SJCRH30 (cell line): ENCODE measurements at places on chromosomes 12 and 14. TPM values are rescaled to one million over a fixed set of nuclear protein-coding genes. Genes with fewer than 3 reads are reported as not detected.

- no peak for DNase-seq
Measured at GRCh38 chr12:63805704-63806672, 26.3 kb downstream of the RXYLT1 start.

DNA sequence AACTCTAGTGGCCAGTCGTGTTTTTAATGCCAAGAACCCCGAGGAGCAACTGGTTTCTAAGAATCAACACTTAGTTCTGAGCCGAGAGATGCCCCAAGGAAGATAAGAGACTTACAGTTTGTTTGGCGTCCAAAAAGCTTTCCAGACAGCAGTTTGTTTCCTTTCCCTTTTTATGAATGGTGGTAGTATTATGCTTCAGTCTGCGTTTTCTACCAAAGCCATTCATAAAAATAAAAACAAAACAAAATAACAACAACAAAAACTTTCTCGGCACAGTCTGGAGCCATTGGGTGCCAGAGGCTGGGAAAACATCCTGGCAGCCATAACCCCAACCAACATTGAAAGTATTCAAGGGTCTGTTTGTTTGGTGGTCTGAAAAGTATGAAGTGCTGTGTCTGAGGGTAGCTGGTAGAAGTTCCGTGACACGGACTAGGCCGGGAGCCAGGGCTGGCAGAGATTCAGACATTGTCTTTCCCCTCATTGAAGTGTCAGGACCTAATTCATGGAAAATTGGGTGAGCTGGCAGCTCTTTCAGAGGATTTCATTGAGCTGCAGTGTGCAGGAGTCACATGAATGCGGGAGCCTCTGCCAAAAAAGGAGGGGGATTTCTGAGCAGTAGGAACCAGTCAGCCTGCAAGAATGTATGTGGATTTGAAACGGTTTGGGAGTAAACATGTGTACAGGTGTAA is 124.2 kb downstream of the HMGA2 start:
- peak; percentile 86 for DNase-seq

GRCh38 chr14:101032433-101032832 is 128.9 kb upstream of the RTL1 start:
- DNase-seq = no peak

DNA sequence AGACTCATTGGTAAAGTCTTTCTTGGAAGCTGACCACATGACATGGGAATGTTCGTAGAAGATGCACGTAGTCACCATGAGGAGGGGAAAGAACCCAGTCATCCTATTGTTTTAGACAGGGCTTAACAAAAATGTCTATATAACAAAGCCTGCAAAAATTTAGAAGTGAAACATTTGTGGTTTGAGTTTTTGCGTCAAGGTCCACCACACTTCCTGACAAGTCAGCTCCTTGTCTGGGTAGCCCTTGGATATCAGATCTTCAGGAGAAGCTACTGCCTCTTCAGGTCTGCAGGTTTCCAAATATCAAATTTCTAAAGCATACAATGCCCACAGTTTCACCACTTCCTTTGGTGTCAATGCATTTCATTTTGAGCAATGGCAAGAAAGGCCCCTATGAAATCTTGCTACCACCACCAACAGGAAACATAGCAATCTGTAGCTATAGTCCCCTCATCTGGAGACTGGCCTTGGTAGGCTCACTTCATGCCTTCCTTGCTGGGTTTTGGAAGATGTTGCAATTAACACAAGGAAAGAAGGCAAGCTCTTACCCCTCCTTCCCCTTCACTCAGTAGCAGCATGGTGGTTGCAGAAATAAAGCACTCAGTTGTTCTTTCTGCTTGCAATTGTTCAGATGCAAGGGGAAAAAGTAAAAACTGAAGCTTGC is 235.2 kb downstream of the PCNX1 start:
- DNase-seq = no peak

DNA sequence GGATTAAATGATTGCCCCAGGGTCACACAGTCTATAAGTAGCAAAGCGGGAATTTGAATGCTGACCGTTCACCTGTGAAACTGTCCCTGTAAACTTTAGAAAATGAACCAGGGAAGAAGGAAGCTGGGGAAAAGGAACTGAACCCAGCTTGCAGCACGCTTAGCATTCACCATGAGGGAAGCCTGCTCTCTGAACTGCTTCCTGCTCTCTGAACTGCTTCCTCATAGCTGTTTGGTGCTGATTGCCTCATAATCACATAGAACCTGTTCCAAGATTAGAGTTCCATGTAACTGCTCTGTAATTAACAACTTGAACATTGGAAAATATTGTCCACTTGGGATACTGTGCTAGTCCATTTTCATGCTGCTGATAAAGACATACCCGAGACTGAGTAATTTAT is 1504.8 kb upstream of the TMEM132C start:
- no peak for DNase-seq

GRCh38 chr12:109962398-109962797 is 33.8 kb downstream of the GIT2 start:
- DNase-seq = no peak

GRCh38 chr12:20646239-20646827 is 48.8 kb upstream of the SLCO1C1 start:
- peak; percentile 74 for DNase-seq

GRCh38 chr12:69331519-69331908 is 16.7 kb upstream of the LYZ start:
- no peak for DNase-seq

DNA sequence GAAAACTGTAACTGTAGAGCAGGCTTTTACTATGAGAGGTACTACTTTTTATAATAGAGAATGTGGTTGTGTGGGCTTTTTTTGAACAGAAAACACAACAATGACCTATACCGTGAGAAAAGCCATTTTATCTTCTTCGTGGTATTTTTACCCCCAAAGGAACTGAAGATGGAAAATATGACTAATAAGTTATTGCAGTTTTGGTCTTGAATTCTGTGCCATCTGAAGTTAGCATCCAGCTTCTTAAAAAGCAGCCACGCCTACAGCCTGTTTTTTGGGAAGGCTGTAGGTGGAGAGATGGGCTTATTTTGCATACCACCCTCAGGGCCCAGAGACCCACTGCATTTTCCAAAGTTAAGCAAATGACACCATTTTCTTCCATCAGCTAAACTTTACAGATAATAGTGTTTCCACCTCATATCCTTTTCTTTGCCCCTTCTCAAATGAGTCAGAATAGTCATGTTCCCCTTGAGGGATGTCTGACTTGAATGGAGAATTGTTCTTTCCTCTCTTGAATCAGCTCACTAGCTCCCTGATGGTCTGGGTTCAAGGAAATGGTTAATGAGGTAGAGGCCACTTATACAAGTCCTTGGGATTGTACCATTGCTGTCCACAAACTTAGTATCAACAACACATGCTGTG is 53.0 kb downstream of the TBC1D30 start:
- no peak for DNase-seq

DNA sequence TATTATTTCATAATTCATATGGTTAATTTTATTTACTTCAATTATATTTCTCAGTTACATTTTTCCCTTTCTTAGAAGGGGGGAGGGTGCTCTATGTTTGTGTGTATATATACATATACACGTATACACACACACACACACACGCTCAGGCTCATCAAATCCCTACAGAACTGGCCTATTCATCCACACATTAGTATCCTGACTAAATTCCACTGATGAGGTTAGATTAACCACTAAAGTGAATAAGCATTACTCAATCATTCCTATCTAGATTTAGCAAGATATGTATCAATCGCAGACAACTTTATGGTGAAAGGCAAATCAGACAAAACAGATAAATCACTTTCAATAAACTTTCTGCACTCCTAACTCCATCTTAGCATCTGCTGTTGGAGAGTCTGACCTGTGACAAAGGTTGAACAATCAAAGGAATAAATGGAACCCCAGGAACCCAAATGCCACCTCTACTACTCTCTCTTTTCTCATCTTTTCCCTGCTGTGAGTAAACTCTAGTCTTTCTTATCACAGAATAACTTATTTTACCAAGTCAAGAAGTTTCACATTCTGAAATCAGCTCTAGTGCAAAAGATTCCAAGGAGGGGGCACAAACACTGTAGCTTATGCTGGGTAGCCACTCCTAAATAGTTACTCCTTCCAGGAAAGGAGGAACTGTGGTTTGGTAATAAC is 67.6 kb downstream of the RALGAPA1 start:
- no peak for DNase-seq

GRCh38 chr14:62329427-62329826 is 567.2 kb downstream of the SNAPC1 start:
- no peak for DNase-seq

- no peak for DNase-seq
Measured at GRCh38 chr14:54798465-54799124, 104.0 kb downstream of the GCH1 start.

HVCN1 gene
- total RNA-seq = 2.7 and 2.8 TPM in 2 replicates

LUM gene
- 1.5 and 1.7 TPM in 2 replicates for total RNA-seq

TIMELESS gene
- total RNA-seq = 32.3 and 36.2 TPM in 2 replicates

VCPKMT gene
- 7.8 and 11.6 TPM in 2 replicates for total RNA-seq

KRT74 gene
- total RNA-seq = not detected in 2 replicates

PTHLH gene
- 3.5 and 3.6 TPM in 2 replicates for total RNA-seq

SLC24A4 gene
- total RNA-seq = 0.02 TPM in 1 of 2 replicates, not detected in the other

CACNA2D4 gene
- total RNA-seq = 2.7 and 3.6 TPM in 2 replicates

KRT71 gene
- total RNA-seq = not detected in 2 replicates

LEMD3 gene
- 32.5 and 36.8 TPM in 2 replicates for total RNA-seq

HOXC5 gene
- not detected in 2 replicates for total RNA-seq

UNC79 gene
- 0.05 TPM in 1 of 2 replicates, not detected in the other for total RNA-seq
